Activated CD4-positive, alpha-beta T cell treated with anti-CD3 and anti-CD28 coated beads, Interleukin-2, amount 50 U/mL, for 24 hours (primary cell): ENCODE measurements at places on chromosomes 4 and X.

- DNase-seq: no peak
Measured at GRCh38 chr4:24433515-24434214, 150.7 kb downstream of the DHX15 start.

GRCh38 chrX:130688360-130688759, 214.6 kb downstream of the ENOX2 start:
- no peak for DNase-seq

GRCh38 chr4:133960975-133961374, 240.6 kb downstream of the PABPC4L start:
- DNase-seq: no peak

DNA sequence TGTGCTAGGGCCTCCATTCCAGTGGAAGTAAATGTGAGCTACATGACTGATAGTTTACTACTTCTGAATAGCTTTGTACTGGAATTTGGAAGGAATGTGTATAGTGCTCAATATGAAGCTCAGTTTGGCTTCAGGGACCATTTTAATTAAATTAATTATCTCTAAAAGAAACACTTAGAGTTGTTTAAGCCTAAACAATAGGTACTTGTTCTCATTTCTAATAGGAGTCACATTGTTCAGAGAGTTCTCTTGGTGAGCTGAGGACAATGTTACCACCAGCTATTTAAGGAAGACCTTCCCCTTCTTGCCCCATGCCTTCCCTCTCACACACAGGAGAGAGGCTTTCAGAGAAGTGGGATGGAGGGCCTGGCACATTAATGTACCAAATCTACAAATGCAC, 78.3 kb downstream of the CHIC2 start:
- no peak for DNase-seq

DNA sequence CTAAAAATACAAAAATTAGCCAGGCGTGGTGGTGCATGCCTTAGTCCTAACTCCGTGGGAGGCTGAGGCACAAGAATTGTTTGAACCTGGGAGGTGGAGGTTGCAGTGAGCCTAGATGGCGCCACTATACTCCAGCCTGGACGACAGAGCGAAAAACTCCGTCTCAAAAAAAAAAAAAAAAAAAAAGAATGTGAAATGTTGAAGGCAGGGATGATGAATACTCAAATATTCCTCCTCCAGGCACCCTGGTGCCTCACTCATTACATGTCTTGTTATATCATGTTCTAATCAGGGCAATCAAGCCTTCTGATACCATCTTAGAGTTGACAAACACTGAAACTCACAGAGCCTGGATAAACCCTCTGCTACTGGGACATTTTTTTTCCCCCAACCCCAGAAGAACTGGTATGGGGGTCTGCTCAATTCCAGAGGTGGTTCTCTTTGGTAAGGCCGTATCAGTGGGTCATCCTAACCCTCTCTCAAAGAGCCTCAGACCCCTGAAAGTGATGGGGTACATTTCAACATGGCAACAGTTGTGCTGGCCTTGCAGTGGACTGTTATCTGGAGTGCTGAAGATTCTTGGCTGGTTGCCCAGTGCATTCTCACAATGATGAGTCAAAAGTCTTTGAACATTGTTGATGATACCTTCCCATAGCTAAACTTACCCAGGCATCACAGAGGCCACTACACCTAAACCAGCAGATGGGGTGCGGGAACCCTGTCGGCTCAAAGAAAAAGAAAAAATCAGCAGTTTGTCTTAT, 2.4 kb upstream of the SH3KBP1 start:
- peak; percentile 36 for DNase-seq

GRCh38 chr4:86822136-86822535, 27.0 kb downstream of the SLC10A6 start:
- no peak for DNase-seq

DNA sequence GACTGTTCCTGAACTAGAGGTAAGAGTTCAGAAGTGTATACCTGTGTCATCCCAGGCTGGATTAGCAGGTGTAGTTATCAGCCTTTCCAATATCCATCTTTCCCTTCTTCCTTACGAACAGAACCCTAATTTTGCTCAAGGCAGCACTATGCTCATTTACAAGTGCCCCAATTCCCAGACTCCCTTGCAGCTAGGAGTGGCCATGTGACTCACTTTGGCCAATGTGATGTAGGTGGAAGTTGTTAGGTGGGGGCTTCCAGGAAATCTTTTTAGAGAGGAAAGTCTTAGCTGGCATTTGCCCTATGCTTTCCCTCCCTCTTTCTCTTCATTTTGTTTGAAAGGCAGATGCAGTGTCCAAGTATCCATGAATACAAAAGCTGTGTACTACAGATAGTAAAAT, 34.8 kb downstream of the HOPX start:
- DNase-seq: no peak

GRCh38 chr4:52367282-52367830, 291.7 kb downstream of the USP46 start:
- DNase-seq: no peak

DNA sequence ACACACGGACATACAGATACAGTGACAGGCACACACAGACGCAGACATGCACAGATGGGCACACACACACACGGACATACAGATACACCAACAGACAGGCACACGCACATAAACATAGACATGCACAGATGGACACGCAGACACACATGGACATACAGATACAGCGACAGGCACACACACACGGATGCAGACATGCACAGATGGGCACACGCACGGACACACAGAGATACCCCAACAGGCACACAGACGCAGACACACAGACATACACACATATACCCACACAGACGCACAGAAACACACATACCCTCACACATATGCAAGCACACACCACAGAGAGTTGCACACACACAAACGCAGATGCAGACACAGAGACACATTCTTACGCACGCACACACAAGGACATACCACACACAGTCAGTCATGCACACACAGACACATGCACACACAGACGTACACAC, 24.4 kb upstream of the SLC25A6 start:
- no peak for DNase-seq

GRCh38 chrX:34238896-34239295, 106.8 kb upstream of the FAM47A start:
- DNase-seq: no peak

DNA sequence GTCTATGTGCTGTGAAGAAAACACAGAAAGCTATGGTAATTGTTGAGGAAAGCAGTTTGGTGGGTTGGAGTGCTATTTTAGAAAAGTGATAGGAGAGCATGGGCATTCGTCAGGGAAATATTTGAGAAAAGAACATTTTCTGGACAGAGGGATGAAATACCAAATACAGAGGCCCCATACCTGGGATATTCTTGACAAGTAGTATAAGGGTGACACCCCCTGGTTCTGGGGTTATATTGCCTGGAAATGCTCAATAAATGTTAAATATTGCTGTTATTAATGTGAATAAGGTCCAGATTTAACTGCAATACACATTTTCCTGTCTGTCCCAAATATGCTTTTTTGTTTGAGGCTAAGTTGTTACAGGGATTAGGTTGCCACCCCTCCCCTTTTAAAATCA, 42.9 kb downstream of the WWC2 start:
- no peak for DNase-seq

DNA sequence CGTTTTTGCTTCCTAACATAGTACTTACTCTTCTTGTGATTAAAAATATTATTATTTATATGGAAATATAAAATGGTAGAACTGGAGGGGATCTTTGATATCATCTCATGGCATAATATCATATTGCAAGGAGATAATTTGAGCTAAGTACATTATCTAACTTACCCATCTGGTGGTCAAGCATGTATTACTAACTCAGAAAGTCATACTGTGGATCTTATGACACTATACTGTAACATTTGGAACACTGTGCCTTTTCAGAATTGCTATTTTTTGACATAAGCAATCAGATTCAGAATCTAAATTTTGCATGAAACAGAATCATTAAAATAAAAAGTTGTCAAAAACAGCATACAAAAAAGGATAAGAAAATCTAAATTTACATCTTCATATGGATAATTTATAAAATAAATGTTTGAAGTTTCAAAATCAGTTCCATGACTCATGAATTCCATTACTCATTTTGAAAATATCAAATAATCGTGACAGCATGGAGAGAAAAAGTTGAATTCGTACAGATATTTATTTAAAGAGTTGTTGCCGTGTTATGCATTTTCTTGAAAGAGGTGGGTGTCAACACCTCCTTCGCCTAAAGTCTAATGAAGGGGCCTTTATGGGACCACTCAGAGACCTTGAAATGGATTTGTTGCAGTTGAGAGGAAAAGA, 928.1 kb downstream of the PDHA2 start:
- no peak for DNase-seq

DNA sequence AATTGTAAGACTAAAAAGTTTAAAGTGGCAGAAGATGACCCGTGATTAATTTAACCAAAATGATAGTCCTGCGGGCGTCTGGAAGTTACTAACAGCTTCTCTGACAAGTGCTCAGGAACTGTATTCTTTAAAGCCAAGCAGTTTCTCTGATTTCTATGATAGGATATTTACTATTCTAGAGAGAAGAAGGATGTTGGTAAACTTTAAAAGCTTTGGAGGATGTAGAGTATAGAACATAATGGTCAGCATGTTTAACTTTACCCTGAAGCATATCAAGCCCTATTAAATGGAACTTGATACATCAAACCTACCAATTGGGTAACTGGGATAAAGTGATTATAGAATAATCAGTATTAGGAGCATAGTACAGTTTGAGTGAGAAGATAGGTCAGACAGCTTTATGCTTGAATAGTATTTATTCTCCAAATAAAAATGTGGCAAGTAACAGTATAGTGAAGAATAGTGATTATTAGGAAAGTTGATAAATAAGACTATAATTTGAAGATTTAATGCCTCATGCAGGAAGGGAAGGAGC, 1.8 kb downstream of the STIM2 start:
- no peak for DNase-seq

GRCh38 chr4:125388613-125389012, 73.9 kb downstream of the FAT4 start:
- DNase-seq: no peak

DNA sequence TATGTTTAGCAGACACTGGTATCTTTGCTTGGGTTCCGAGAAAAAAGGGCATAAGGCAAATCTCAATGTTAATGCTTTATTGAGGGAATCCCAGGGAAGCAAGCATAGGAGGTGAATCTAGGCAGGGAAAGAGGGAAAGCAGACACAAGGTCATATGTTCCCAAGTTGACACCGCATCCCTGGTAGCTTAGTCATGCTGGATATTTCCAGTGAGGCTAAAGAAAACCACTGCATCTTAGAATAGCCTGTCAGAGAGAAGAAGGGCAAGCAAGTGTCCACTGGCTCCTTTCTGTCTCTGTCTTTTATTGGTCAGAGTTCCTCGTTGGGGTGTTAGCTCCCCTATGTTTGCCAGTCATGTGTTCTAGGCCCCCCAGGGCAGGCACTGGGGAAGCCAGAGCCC, 104.7 kb downstream of the NKX6-1 start:
- no peak for DNase-seq

- no peak for DNase-seq
Measured at GRCh38 chrX:11341274-11342201, 48.3 kb downstream of the AMELX start.

DNA sequence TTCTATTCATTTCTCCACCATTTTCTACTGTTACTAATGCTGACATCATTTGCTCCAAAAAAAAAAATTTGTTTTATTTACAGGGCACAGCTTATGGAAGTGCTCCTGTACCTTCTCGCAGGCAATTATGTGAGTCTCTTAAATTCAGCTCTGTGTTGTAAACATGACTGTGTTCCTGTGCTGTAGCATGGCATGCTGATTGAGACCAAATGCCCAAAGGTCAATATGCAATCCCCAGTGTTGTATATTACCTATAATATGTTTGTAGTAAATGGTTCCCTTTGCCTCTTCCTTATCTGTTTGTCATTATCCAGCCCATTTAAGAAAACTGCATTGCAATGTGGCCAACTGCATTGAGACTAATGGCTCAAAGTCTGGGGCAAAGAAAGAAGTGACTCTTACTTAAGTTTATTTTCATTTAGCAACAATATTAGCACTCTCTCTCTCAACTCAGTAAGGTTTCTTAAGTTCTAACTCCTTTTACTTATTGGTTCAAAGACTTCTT, 1020.0 kb upstream of the GRID2 start:
- no peak for DNase-seq

DNA sequence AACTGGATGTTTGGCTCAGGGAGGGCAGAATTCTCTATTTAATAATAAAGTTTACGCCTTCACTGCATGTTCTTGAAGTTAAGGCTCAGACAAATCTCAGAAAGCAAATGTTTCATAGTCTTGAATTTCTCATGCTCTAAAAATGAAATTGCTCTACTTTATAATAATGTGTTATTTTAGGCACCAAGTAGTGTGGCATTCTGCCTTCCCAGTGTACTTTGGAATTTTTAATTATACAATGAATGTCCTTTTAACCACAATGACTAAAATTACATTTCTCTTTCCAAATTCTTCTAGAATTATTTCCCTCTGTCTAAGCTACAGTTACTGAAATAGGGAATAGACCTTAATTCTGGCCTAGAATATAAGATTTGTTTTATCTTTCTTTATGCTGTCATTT, 97.9 kb upstream of the PDE5A start:
- no peak for DNase-seq

GRCh38 chrX:13565511-13565910, 3.9 kb upstream of the EGFL6 start:
- no peak for DNase-seq

DNA sequence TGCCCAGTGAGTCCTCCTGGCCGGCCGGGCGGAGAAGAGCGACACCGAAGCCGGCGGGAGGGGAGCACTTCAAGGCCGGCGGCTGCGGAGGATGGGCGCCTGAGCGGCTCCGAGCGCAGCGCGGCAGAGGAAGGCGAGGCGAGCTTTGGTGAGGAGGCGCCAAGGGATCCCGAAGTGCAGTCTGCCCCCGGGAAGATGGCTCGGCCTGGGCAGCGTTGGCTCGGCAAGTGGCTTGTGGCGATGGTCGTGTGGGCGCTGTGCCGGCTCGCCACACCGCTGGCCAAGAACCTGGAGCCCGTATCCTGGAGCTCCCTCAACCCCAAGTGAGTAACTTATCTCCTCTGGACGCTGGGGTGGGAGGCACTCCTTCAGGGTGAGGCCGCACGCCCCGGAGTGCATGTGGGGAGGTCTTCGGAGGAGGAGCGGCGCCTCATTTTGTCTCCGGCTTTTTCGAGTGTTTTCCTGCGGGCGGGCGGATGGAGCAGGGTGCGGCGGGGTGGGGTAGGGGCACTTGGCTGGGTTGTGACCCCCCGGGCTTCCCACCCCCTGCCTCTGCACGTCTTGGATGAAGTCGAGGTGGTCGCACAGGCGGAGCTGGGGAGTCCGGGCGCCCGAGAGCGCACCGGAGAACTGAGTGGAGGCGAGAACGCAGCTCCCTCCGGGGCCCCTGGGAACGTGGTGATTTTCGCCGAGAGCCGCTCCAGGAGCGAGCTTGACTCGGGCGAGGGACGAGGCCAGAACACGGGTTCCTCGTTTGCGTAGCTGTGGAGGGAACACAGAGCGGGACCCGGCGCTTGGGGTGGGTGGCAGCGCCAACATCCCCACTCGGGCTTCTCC, 979 bp downstream of the EFNB1 start:
- DNase-seq: no peak
